NCI-H446 treated with DMSO at 0.1 percent for 48 hours (cell line): ENCODE measurements at places on chromosomes 1 and 21.

GRCh38 chr1:6438047-6438525, 13.5 kb downstream of the ESPN start:
- DNase-seq = peak; percentile 27

DNA sequence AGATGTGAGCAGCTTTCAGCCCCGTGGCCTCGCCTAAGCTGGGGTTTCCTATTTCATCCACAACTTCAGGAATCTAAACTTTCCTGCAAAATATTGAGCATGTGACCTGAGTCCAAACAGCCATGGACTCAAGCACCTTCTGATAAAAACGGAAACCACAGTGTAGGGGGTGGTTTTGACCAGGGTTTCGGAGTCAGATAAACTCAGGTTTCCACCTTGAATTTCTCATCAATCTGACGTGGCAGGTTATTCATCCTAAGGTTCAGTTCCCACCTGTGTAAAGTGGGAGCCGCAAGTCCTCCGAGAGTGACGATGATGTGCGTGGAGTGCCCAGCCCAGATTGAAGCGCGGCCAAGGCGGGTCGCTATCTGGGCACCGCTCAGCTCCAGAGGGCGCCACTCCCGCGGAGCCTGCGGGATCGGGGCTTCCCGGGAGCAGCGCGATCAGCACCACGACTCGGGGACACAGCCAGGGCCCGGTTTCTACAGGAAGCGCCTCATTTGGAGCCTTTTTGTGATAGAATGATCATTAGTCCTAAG, 871 bp upstream of the ETS2 start:
- peak; percentile 11 for DNase-seq

- no peak for DNase-seq
Measured at GRCh38 chr1:14725695-14726094, 127.2 kb downstream of the KAZN start.

DNA sequence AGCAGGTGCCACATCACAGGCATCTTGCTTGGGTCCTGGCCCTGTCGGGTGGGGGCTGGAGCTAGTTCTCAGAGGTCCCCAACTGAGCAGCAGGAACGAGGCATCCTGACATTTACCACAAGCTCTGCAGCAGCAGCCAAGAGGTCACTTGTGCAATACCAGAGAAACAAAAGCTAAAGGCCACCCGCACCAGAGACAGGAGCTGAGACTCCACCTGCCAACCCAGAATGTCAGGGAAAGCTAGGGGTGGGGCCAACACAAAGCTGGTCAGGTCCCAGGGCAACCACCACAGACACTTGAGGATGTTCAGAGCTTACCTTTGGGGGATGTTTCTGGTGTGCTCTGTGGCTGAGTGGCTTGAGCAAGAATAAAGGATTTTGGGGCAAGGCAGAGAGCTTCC, 13.6 kb upstream of the SYT6 start:
- DNase-seq = no peak

- DNase-seq = no peak
Measured at GRCh38 chr1:153611356-153611755, 1.6 kb downstream of the S100A16 start.

GRCh38 chr1:87705233-87705632, 376.6 kb downstream of the LMO4 start:
- DNase-seq = no peak

- peak; percentile 31 for DNase-seq
Measured at GRCh38 chr1:51192213-51192843, 43.7 kb upstream of the RNF11 start.

GRCh38 chr1:16013908-16014258, 4.0 kb downstream of the HSPB7 start:
- DNase-seq = no peak

DNA sequence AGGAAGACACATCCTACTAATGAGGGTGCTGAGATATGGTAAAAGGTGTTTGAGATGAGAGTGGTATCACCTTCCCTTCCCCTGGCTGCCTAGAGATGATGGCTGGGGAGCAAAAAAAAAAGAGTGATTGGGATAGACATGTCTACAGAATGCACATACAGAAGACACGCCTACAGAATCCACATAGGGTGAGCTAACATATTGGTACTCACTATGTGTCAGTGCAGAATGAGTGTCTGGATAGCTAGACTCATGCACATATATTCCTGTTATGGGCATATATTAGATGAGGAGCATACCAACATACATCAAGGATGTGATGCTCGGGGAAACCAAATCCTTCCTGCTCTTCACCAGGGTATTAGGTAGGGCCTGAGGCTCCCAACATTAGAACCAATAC, 16.2 kb downstream of the CD34 start:
- no peak for DNase-seq

DNA sequence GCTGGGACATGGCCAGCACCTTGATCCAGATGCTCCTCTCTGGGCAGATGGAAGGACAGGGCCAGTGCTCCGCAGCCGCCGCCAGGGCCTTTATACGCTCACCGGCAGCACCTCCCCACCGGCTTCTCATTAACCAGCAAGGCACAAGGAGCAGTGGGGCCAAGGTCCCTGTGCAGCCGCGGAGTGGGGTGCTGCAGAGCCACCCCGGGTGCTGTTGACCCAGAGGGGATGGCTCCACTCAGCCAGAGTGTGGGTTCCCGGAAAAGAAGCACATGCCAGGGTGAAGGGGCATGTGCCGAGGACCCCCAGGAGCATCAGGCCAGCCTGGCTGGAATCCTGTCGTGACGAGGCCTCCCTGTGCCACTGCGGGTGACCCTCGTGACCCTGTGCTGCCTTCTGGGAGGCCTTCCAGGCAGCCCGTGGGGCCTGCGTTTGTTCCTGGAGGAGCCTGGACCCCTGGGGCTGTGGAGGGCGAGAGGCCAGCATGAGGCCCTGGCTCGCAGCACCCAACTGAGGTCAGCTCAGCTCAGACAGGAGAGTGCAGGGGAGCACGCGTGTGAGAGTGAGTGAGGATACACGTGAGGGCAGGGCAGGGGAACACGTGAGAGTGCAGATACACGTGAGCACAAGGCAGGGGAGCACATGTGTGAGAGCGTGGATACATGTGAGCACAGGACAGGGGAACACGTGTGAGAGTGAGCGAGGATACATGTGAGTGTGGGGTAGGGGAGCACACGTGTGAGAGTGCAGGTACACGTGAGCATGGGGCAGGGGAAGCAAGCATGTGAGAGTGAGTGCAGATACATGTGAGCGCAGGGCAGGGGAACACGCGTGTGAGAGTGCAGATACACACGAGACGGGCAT, at the start of gene FTCD:
Gene FTCD (minus strand): TSS at position 66 of the 864 bp plus-strand sequence. CDS start 56 bp downstream, at position 10.
- no peak for DNase-seq

GRCh38 chr1:92445865-92446264, 40.9 kb downstream of the GFI1 start:
- no peak for DNase-seq

GRCh38 chr1:203799157-203799556, 3.7 kb downstream of the ZBED6 start:
- no peak for DNase-seq

- DNase-seq = no peak
Measured at GRCh38 chr1:25564777-25565574, 21.6 kb downstream of the LDLRAP1 start.

GRCh38 chr1:236850077-236850979, 55.2 kb downstream of the MTR start:
- no peak for DNase-seq

GRCh38 chr1:232558954-232559353, 71.0 kb downstream of the SIPA1L2 start:
- DNase-seq = no peak

DNA sequence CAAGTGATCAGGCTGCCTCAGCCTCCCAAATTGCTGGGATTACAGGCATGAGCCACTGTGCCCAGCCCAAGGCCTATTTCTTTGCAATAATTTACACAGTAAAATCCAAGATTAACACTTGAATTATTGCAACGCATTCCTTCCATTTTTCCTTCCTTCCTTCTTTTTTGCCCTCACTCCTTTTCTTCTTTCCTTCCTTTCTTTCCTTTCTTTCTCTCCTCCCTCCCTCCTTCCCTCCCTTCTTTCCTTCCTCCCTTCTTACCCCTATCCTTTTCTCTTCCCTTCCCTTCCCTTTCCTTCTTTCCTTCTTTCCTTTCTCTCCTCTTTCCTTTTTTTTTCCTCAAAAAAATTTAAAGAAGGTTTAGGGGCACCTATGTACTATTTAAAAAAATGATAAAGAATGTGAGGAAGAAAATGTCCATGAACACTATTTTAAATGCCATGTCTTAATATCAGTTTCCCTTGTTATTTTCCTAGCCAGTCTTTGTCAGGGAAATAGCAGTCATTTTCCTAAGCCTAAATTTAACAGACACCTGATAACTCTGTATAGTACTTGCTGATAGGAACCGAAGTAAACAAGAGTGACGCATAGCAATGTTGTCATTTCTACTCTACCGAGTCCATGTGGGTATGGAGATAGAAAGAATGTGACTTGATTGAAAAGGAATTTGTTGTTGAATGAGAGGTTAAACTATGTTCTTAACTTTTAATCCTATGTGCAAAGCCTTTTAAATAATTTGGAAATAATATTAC, 79.8 kb upstream of the HMCN1 start:
- DNase-seq = no peak

GRCh38 chr21:22297575-22297974, 1299.4 kb downstream of the NCAM2 start:
- DNase-seq = no peak

DNA sequence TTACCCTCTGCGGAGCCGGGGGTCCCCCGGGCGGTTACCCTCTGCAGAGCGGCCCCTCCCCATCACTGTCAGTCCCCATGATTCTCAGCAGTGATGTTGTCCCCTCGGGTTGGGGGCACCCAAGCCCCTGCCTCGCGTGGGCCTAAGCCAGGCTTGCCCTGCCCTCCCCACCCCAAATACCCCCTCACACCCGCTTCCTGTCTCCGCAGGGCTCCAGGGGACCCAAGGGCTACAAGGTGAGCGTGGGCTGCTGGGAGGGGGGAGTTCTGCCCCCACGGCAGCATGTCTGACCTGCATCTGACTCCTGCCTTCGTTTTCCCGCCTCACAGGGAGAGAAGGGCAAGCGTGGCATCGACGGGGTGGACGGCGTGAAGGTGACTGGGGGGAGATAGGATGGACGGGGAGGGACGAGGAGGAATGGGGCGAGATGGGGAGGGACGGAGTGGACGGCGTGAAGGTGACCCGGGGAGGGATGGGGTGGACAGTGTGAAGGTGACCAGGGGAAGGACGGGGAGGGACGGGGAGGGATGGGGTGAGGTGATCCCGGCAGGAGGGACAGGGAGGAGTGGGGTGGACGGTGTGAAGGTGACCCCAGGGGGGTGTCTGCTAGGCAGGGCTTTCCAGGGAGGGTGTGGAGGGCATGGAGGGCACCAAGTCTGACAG, 8.6 kb downstream of the COL6A1 start:
- no peak for DNase-seq

DNA sequence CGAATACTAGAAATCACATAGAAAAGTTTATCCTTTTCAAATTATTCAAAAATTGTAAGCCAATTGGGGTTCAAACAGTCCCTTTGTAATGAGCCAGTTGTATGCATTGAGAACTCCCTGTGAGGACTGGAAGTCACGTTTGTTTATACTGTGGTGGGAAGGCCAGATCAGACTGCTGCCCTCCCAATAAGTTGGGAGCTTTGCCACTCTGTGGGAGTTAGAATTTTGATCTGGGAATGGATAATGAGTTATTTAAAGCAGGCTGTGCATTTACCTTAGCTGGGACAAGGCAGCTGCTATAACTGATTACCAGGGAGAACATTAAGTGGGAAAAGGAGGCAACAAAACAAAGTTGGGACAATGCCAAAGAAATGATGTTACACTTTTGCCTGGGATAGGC, 178.8 kb downstream of the SDCCAG8 start:
- no peak for DNase-seq

- no peak for DNase-seq
Measured at GRCh38 chr1:166875302-166875733, 746 bp downstream of the TADA1 start.

GRCh38 chr1:58317694-58318093, 228.8 kb downstream of the OMA1 start:
- no peak for DNase-seq

- no peak for DNase-seq
Measured at GRCh38 chr1:193794239-193794638, 607.8 kb upstream of the B3GALT2 start.

GRCh38 chr1:43171312-43171875, 696 bp downstream of the EBNA1BP2 start:
- DNase-seq = no peak

GRCh38 chr1:17569200-17570139, 30.0 kb downstream of the ARHGEF10L start:
- no peak for DNase-seq

GRCh38 chr1:23553231-23554126, 5.8 kb downstream of the ID3 start:
- no peak for DNase-seq

- no peak for DNase-seq
Measured at GRCh38 chr1:192399161-192399560, 82.4 kb downstream of the RGS21 start.

DNA sequence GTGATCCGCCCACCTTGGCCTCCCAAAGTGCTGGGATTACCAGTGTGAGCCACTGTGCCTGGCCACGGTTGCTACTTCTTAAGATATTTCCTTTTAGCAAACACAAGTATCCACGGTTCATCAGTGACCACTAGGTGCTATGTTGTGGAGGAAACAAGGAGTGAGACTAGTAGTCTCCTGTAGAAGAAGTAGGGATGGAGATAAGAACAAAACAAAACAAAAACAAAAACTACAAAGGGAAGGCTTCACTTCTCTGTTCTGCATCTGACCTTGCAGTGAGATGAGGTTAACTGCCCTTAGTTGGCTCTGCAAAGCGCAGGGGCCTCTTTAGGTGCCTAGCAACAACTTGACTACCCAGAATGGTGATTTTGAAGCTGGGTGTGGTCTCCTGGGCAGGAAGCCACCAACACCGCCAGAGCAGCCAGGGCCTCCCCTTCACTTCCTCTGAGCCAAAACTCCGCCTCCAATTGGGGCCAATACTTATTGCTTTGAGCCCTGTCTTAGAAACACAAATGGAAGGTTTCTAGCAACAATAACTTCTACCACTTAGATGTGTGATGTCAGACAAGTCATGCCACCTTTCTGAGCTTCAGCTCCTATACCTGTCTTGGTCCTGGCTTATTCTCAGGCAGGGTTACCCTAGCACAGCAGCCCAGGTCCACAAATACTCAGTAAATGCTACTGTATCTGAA, 12.8 kb upstream of the CDC42 start:
- peak; percentile 74 for DNase-seq

DNA sequence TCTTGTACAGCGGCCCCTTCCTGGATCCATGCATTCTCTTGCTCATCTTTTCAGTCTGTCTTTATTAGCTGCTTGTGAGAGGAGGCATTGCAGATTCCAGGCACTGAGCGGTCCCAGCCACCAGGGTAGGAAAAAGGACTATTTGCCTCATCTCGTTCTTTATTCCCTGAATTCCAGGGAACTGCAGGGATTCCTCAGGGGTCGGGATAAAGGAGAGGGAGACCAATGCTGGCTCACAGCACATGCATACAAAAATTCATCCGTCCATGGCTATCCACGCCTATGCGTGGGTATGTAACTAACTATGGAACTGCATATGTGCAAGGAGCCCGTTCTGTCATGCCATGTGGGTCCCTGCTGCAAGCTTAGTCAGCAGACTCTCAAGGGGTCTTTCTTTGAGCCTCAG, 879 bp upstream of the PLPPR5 start:
- no peak for DNase-seq
